AG04450 (cell line): ENCODE measurements at places on chromosomes 12 and 14.

DNA sequence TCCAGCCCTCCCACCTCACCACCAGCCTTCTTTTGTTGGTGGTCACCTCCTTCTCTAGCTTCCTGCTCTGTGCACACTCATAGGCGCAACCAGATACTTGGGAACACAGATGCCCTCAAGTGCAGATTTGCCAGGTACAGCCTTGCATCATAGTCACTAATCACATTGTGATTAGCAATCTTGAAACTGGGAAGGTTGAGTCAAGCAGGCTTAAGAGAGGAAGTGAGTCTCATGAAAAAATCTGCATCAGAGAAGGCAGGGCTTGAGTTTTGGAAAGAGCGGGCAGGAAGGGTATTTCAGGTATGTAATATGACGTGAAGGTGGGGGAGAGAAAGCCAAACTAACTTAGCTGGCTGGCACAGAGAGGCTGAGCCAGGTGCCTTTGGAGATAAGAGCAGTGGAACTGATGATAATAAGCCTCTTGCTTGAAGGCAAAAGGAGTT is 2.7 kb upstream of the RABGGTA start:
- no peak for DNase-seq

- no peak for DNase-seq
These were observed 244.8 kb downstream of the DACT1 start for GRCh38 chr14:58882577-58883018.

DNA sequence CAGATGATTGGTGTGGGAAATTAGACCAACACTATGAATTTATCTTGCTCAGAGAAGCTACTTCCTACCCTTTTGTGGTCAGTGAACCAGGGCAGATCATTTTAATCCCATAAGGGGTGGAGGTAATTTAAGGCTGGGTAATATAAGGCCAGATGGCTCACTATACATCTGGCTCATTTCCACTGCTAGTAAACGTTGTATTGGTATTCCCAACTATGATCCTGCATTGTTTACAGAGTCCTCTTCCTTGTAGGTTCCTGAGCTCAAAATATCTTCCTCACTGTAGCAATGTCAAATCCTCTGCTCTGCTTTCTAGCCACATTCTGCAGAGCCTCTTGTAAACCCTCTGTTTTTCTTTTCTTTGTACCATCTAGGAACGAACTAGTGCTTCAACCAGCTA is 93.0 kb upstream of the MGAT4C start:
- no peak for DNase-seq

DNA sequence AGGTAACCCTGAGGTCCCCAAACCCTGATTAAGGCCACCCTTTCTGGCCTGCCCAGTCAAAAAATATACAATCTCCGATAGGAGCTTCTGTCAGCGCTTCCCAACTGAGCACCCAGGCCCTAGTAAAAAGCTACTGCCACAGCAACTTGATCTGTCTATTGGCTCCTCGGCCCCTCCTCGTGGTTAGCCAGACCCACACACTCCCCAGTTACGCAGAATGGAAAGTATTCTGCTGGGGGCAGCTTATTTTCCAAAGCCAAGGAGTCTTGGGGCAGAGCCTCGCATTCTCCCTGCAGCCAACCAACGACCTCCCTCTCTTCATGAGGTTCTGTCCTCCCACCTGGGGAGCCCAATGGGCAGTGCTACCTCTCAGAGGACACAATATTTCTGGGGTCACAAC is 32.1 kb downstream of the FMNL3 start:
- DNase-seq: no peak

- DNase-seq: no peak
These were observed 25.3 kb downstream of the PAPLN start for GRCh38 chr14:73262427-73263183.

DNA sequence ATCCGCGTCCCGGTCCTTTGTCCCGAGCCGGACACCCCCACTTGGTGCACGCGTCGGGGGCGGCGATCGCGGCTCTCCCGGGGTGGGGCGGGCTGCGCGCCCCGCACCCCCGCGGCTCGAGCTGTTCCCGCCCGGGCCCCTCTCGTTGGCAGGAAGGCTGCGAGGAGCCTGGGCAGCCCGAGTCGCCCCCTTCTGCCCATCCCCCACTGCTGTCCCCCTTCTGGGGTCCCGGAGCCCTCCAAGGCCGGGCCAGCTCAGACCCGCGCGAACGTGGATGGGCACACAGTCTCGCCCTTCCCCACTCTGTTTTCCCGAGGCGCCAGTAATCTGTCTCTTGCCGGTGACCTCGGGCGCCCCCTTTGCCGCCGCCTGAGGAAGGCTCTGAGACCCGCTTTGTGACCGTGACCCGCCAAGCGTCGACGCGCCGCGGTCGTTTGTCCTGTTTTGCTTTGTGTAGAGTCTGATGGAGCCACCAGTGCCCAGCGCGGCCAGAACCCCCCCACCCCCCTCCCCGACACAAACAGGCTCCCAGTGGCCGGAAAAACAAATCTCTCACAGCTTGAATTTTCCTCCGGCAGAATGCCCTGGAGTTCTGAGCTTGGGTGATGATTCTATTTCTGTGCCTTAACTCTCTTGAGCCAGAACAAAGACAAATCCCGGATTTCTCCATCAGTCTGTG is 610 bp downstream of the C14orf132 start:
- no peak for DNase-seq

DNA sequence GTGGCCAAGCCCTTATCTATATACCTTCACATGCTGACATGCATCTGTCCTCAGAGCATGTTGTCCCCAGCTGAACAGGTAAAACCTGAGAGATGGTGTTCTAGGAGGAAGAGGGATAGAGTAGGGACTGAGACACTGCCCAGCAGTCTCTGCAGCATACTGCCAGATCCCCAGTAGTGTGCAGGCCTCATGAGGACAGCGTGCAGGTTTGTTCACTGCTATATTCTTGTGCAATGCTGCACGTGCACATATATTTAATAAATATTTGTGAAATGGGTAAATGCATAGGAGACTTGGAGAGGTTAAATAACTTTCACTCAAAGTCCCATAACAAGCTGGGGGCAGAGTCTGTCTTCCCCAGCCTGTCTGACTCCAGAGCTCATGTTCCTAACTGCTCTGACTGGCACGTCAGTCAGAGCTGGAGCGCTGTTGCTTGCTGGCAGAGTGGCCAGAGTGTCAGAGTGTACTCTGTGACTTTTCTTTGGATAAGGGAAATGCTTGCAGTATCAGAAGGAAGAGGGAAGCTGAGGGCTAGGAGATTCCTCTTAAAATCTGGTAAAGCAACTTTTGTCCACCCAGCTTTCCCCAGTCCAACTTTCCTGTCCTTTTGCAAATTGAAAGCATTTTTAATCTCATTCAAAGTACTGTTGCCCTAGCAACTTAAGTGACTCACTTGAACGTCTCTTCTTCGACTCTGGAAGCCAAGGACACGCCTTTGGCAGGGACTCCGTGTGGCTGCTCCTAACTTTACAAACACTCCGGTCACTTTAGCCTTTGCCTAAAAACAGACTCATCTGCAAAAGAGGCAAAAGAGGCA is 14.9 kb upstream of the POLR3B start:
- DNase-seq: no peak

DNA sequence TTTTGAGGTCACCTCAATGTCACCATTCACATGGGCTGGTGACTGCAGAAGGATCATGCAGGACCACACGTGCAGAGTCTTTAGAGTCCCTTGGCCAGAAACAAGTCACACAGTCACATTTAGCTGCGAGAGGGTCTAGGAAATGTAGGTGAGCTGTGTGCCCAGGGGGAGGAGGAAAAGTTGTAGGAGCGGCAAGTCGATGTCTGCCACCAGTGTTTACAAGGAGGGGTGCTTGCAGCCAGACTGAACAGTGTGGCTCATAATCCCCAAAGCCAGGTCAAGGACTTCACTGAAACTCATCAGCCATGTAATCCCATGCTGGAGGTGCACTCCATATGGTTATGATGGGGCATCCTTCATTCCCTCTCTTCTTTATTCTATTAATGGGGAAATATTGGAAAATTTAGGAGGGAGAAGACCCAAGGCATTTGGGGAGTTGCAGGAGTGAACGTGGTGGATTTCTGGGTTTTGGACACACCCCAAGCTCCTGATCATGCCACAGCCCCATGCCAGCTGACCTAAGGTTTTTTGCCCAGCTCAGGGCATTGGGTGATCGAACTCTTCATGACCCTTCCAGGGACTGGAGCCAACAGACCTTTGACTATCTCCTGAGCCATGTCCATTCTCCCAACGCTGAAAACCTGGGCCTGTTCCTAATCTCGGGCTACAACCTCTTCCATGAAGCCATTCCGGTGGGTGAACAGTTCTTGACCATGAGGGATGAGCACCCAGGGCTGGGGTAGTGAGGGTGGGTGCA is 7.2 kb downstream of the DAO start:
- DNase-seq: no peak

DNA sequence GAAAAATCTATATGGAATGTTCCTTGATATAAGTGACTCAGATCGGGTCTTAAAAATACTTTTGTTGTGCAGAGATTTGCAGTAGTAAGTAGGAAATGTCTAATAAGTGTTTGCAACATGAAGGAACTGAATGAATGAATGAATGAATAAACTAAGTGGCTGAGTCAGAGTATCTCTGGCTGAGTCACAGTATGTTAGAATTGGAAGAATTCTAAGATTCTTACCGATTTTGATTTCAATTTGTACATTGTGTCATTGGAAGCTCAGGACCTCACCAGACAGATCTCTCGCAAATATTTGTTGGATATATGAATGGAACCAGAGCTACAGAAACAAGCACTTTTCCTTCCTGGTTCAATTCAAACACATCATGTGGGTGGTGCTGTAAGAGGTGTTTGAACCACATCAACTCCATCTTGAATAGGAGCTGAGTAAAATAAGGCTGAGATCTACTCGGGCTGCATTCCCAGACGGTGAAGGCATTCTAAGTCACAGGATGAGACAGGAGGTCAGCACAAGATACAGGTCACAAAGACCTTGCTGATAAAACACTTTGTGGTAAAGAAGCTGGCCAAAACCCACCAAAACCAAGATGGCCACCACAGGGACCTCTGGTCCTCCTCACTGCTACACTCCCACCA is 123.9 kb upstream of the FOXN3 start:
- peak; percentile 63 for DNase-seq

DNA sequence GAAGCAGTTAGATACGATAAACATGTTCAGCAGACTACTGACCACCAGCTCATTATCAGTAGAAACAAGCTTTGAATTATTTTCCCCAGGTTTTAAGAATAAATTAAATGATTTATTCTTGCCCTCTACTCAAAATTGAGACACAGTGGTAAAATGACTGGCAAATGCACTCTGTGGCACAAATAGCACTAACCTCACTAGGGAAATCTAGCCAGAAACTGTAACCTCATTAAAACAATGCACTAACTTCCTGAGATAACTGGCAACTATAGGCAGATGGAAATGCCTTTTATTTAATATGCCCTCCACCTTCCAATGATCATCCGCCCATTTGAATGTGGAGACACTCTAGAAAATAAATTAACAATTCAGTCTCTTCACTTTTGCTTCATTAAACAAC is 33.2 kb downstream of the CPNE8 start:
- DNase-seq: no peak

DNA sequence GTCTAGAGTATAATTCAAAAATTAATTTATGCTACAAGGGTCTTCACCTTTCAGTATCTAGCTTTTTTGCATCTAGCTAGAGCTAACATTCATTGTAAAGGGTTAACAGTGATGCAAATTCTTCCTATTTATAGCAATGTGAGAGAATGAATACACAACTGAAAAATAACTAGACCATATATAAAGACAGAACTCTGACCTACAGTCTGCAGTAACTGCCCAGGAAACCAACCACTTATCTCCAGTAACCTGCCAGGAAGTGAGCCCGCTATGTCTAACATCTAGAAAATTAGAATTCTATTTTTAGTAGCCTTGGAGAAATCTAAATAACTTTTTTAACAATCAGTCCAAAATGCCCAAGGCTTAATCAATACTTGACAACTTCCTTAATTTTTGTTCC is 1021.9 kb downstream of the LRFN5 start:
- no peak for DNase-seq

- DNase-seq: no peak
These were observed 11.1 kb upstream of the TMPO start for GRCh38 chr12:98504368-98504617.

DNA sequence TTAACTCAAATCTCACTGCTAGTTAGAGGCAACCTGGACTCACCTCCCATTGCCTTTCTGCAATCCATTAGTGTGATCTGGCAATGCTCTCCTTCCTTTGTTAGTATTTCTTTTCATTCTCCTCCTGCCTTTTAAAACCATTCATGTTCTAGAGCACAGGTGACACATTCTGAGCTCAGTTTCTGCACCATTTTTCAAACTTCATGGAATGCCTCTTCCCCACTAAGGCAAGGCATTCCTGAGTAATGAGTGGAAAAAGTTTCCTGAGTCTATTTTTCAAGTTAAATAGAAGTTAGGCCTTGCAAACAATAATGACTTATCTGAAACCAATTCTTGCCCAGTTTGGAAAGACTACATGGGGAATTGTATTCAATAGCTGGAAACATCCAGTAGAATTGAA is 1001.8 kb downstream of the BCL11B start:
- DNase-seq: no peak

GRCh38 chr12:1474041-1474573 is 120.3 kb downstream of the FBXL14 start:
- DNase-seq: peak; percentile 92

DNA sequence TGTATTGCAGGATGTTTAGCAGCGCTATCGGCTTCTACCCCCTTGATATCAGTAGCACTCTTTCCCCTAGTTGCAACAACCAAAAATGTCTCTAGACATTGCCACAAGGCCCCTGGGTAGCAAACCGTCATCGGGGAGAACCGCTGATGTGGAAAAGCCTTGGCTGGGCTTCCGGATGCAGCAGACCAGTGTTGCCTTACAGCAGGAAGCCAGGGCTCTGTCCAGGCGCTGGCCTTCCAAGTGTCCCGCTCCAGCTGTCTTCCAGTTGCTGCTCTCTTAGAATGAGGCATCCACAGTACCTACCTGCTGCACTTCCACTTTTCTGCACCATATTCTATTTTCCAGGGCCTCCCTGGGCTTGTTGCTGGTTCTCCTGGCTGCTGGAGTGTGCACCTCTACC is 22.6 kb upstream of the SLC10A1 start:
- no peak for DNase-seq

DNA sequence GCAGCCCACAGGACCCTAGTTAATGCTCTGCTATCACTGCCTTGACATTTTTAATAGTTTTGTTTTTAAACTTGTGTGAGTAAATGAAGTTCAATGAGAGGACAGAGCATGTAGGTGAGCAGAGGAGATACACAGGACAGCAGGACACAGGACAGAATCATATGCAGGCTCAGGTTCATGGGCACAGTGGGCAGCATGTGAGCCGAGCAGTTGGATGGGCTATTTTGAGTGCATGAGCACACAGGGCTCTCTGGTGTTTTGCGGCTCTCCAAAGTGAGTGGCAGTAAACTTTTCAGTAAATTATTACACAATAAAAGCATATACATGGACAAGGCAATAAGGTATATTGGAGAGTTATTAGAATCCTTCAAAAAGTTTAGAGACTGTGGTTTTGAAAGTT is 189.7 kb upstream of the OR4E1 start:
- no peak for DNase-seq

DNA sequence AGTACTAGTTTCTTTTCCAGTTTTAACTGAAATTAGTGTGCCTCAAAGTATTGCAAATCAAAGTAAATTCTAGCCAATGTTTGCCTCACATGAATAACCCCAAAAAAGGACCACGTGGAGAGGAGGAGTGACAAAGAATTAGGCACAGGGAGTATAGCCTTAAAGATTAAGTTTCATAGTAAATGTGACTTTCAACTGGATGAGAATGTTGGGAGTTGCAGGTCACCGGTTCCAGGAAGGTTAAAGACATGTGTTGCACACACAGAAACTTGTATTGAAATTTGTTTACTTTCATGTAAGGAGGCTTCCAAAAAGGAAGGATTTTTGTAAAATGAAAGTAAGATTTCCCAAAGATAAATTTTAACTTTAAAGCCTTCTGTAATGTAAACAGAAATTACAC is 89.1 kb upstream of the CCDC198 start:
- no peak for DNase-seq
